ENCODE measurements at places on chromosomes 5 and 9.

- no peak for DNase-seq
These were observed 106.3 kb downstream of the DRD1 start for GRCh38 chr5:175337680-175338079.

DNA sequence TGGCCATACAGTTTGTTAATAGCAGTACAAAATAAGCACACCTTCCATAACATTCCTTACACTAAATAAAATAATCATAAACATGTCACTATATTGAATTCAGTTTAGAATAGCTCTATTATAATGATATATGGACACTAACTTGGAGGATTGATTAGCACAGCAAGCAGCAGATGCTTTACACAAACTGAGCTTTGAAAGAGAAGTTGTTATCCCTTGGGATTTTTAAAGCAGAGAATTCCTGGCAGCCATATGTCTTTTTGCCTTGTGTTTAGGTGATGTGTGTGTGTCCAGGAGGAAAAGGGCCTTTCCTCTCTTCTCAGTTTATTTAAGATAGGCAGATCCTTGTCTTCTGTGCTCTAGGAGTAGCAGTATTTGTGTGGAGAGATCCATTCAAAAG, 232.2 kb upstream of the GRIN3A start:
- DNase-seq = no peak

DNA sequence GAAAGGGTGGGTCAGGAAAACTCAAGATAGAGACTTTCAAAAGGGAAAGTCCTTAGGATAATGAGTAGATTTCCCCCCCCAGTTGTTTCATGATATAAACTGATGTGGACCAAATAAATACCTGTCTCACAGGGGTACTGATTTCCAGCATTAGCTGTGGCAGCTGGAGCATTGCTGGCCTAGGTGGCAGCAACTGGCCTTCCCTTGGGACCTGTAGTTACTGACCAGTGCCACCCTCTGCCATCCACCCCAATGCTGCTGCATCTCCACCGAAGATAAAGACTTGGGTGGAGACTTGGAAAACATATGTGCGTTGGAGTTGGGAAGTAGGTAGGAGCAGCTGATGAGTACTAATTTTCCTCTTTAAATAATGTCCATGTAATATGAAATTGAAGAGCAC, 71.8 kb downstream of the SYK start:
- no peak for DNase-seq

DNA sequence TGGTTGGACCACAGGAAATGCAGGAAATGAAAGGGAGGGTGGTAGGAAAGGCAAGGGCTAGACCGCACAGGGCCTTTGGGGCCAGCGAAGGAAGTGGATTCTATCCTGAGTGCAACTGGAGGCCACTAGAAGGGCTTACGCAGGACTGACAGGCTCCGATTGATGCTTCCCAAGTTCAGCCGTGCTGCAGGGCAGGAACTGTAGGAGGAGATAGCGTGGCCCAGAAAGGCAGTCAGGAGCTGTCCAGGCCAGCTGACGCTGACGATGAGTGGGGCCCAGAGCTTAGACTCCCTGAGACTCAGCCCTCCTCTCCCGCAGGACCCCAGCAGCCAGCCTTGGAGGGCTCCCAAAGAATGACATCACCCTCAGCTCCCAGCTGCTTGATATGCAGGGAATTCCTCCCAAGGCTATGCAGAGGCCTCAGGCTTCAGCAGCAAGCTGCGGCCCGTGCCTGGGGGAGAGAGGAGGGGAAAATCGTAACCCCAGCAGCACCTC, 48.8 kb downstream of the KCNIP1 start:
- peak; percentile 31 for DNase-seq

GRCh38 chr5:76836181-76836580, 13.6 kb upstream of the S100Z start:
- DNase-seq = no peak

DNA sequence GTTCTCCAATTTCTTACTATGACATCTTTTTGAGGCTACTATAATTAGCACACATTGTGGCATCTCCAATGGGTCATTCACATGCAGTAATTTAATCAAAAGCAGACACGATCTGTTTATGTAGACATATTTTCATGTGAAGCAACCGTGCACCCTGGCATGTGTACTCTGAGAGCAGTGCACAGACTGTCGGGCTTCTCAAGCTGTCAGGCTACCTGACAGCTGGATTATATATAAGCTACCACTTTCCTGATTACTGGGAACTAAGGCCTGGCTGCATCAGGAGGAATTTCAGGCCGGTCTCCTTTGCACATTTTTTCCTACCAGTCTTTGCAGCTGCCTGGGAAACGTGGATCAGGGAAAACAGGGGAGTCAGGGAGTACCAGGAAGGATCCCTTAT, 197.5 kb downstream of the MAPKAP1 start:
- no peak for DNase-seq

All from CMK (cell line).